COR-L47 (cell line): ENCODE measurements at places on chromosomes 1 and 21.

DNA sequence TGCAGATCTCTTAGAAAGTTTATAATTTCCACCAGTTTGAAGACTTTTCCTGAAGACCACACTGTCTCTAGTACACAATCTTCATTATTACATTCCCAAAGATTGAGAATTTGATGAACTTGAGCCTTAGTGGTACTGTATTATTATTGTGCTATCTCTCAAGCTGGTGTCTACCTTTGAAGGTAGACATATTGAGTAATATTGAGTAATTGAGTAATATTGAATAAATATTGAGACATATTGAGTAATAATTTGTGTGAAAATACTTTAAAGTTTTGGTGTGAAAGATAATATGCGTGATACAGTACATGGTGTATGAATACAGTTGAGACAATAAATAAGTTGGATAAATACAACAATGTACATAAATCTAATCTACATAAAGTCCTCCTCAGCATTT, 613.1 kb upstream of the ADGRL2 start:
- no peak for DNase-seq

GRCh38 chr1:115507901-115508300, 133.9 kb upstream of the VANGL1 start:
- no peak for DNase-seq

DNA sequence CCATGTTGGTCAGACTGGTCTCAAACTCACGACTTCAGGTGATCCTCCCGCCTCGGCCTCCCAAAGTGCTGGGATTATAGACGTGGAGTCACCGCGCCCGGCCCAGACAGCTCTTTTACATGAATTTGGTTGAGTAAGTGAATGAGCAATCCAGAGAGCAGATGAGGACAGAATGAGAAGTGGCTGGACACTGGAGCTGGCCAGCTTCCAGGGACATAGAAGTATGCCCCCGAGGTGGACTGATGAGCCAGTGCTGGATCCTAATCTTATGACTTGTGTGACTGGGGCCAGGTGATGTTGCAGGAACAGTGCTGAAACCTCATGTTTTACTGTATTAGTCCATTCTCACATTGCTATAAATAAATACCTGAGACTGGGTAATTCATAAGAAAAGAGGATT, 35.9 kb upstream of the KANK4 start:
- DNase-seq: no peak

GRCh38 chr1:51421964-51422363, 91.6 kb upstream of the TTC39A start:
- DNase-seq: peak; percentile 13

DNA sequence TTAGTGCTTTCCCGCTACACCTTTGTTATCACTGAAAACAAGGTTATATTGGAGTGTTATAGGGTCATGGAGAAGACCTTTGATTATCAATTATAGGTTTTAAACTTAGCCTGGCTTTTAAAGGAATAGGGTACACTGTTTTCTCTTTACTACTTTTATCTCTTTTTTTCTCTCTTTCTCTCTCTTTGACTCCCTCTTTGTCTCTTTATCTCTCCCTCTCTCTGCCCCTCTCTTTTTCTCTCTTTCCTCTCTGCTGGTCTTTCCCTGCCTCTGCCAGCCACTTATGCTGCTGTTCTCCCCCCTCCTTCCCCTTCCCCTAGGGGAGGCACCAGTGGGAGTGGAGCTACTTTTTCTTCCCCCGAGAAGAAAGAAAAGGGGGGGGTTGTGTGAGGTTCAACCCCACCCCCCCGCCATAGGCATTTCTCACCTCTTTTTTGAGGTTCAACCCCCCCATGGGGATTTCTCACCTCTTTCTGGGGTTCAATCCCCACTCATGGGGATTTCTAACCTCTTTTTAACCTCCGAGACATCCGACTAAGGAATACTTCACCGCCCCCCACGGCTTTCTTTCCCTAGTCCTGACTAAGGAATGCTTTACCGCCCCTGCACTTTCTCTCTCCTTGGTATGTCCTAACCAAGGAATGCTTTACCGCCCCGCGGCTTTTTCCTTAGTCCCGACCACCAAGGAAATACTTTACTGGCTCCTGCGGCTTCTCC, 17.2 kb upstream of the ZBTB8B start:
- DNase-seq: no peak

- no peak for DNase-seq
Measured at GRCh38 chr1:223785808-223786207, 59.9 kb downstream of the TP53BP2 start.

DNA sequence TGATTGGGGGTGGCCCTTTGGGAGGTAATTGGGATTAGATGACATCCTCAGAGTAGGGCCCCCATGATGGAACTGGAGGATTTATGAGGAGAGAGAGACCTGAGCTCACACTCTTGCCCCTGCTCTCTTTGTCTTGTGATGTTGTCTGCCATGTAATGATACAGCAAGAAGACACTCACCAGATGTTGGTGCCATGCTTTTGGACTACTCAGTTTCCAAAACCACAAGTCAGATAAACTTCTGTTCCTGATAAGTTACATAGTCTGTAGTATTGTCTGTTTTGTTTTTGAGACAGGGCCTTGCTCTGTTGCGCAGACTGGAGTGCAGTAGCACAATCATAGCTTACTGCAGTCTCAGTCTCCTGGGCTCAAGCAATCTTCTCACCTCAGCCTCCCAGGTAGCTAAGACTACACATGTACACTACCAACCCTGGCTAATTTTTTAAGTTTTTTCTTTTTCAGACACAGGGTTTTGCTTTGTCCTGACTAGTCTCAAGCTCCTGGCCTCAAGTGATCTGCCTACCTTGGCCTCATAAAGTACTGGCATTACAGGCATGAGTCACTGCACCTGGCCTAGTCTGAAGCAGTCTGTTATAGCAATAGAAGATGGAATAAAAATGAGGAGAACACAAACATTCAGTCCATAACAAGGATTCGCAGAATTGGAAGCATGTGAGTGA, 115.0 kb upstream of the GALNT2 start:
- no peak for DNase-seq

DNA sequence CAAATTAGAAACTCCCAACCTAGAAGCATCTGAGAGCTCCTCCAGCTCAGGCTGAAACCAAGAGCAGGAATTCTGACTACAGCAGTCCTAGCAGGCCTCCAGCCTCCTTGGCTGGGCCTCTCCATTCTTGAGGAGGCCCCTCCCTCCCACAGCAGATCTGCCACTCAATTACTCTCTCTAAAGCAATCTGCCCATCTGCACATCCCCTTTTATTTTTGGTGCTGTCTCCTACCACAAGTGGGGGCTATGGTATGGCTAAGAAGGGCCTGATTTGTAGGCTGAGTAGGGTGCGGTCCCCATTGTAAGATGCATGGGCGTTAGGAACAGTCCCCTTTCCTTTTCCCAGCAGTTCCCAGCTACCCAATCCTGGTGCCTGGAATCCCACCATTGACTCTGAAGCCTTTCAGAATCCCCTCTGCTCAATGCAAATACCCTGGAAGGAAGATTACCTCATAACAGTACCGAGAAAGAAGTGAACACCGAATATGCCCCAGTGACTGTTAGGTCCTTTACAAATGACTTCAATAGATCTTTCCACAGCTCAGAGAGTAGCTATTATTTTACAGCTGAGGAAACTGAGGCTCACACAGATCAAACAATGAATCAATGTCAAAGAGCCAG, 11.6 kb upstream of the TTC39A start:
- DNase-seq: no peak

DNA sequence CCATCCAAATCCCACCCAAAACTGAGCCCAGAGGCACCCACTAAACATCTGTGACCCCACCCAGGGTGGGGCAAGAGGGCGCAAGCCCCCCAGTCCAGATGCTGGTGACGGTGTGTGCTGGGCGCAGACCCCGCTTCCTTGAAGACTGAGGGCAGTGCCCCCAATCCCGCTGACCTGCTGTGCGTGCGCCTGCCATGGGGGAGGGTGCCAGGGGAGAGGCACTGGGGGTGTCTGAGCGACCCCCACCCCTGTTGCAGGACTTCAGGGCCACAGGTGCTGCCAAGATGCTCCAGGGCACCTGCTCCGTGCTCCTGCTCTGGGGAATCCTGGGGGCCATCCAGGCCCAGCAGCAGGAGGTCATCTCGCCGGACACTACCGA, 13.3 kb downstream of the COL6A2 start:
- DNase-seq: no peak

- DNase-seq: peak; percentile 65
Measured at GRCh38 chr1:84272401-84272800, 29.1 kb upstream of the SAMD13 start.

- no peak for DNase-seq
Measured at GRCh38 chr1:55039342-55040082, at the start of gene PCSK9. PCSK9 (plus strand) TSS chr1:55039548; CDS start chr1:55039838, 290 bp downstream.

- DNase-seq: no peak
Measured at GRCh38 chr1:151990058-151990855, 3.4 kb downstream of the S100A10 start.

DNA sequence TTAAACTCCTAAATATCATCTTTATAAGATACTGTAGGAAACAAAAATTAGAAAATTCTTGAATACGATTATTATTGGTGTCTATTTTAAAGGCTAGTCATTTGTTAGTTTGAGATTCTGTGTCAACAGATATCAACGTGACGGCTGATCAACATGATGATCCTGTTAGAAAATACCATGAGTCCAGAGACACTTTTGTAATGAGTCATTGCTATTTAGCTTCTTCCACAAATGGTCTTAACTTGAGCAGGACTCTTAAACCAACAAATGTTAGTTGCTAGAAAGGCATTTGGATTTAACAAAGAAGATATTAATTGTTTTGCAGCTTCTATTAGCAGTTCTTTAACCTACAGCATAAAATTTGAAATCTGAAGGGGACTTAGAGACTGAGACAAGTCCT, 131.2 kb downstream of the TGFB2 start:
- no peak for DNase-seq

GRCh38 chr1:5189384-5189783, 535.0 kb downstream of the AJAP1 start:
- no peak for DNase-seq
